ENCODE measurements at places on chromosomes 1 and 21.
A peak's percentile ranks its signal among the peaks of the same experiment; 100 is the strongest.

GRCh38 chr1:205024679-205025078 is 18.3 kb upstream of the CNTN2 start:
- no peak for DNase-seq

DNA sequence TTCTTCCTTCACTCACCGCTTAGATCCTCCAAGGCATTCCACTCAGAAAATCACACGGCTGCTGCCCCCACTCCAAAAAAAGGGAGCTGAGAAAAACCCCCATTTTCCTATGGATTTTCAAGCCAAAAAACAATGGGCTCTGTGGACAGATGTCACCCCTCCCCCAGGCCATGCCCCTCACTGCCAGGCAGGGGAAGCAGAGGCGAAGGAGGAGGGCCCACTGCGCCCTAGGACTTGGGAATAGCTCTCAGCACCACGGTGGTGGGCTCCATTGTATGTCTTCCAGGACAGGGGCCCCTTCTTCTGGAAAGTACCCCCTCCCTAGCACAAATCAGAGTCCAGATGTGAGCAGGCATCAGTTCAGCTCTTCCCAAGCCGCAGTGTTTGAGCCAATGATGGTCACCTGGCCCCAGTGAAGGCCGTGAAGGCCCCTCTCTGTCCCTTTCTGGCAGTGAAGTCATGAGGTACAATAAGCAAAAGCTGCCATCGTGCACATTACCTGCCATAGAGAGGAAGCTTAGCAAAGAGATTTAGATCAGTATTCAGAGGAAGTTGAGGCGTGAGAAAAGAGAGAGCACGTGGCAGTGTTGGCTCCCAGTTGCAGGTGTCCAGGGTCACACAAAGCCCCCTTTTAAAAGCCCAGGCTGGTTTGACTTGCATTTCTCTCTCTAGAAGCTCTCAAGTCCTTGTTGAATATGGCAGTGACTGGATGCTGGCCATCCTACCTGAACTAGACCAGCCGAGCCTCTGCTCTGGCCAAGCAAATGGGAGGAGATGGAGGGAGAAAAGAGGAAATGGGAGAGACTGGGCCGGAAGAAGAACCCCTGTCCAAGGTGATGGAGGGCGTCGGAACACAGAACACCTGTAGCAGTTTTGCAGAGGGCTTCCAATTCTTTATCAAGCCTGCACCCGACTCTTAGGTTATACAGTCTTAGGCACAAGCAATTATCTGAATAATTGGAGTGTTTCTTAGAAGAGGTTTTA is 149.0 kb downstream of the TOMM20 start:
- DNase-seq = no peak

DNA sequence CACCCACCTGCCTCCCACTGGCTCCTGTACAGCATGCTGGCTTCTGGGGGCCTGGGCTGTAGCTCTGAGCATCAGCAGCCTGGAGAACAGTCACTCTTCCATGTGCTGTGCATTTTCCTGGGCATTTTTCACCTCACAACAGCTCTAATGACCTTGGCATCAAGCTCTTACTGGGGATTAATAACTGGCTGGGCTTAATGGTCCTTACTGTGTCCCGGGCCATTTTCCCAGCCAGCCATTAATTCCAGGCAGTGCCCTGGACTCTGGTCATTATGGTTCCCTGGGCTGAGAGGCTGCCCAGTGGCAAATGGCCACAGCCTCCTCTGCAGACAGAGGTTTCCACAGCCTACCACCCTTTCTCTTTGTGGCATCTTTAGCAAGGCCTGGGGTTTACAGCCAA is 171.8 kb downstream of the ST6GALNAC5 start:
- no peak for DNase-seq

- no peak for DNase-seq
These were observed 2.9 kb downstream of the LHX8 start for GRCh38 chr1:75136921-75137641.

GRCh38 chr1:201299968-201300367 is 16.7 kb downstream of the PKP1 start:
- no peak for DNase-seq

GRCh38 chr1:2422523-2422922 is 10.2 kb upstream of the PEX10 start:
- no peak for DNase-seq

DNA sequence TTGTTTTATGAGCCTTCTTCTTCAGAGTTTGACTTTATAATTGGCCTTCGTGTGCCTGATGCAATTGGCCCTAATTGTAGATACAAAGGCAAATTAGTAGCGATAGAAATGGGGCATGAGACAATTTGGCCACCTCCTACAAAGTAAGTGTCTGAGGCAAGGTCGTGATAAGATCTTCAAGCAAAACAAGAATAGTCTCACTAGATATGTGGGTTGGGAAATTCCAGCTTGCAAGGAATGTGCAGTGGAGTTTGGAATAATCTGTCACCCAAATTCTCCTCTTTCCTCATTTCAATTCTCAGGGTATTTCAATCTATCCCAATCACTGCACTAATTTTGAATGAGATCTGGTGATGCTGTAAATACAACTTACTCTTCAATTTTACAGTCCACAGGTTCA is 11.4 kb upstream of the TSNAX start:
- DNase-seq = no peak

- no peak for DNase-seq
These were observed 27.7 kb upstream of the ESRRG start for GRCh38 chr1:216750961-216751360.

GRCh38 chr1:36151845-36152203 is 2.5 kb upstream of the TRAPPC3 start:
- DNase-seq = peak; percentile 69

GRCh38 chr1:245802941-245803665 is 648.3 kb downstream of the KIF26B start:
- no peak for DNase-seq

GRCh38 chr1:3707298-3707938 is 44.8 kb upstream of the CCDC27 start:
- no peak for DNase-seq
